Stimulated activated CD4-positive, alpha-beta T cell treated with anti-CD3 and anti-CD28 coated beads, Interleukin-2, amount 100 ng/mL, for 24 hours (primary cell): ENCODE measurements at places on chromosomes 16 and 17.

DNA sequence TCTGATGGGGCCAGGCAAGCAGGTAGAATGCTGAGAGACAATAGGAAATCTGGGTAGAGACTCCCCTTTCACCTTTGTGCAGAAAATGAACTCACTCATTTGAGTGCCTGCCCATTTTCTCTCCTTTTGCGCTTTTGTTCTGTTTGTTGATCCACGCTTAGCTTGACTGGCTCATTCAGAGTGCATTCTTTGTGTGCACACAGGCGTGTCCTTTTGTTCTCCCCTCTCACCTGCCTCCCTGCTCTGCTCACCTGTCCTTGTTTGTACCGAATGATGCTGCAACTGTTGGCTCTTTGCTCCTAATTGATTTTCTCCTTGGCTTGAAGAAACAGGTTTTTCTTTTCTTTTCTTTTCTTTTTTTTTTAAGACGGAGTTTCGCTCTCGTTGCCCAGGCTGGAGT, 15.8 kb downstream of the PGS1 start:
- no peak for DNase-seq

DNA sequence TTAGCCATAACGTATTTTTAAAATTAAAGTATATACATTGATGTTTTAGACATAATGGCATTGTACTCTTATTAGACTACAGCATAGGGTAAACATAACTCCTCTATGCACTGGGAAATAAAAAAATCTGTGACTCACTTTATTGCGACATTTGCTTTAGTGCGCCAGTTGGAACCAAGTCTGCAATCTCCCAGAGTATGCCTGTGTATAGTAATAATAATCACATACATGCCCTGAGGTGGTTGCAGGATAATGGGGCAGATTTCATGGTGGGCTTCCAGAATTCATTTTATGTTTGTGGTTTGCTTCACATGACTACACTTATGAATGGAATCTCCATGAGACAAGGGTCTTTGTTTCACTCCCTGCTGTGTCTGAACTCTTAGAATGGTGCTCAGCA, 66.9 kb upstream of the N4BP1 start:
- DNase-seq, result no peak

- DNase-seq, result no peak
These were observed 955 bp downstream of the HOXB13 start for GRCh38 chr17:48727415-48728175.

DNA sequence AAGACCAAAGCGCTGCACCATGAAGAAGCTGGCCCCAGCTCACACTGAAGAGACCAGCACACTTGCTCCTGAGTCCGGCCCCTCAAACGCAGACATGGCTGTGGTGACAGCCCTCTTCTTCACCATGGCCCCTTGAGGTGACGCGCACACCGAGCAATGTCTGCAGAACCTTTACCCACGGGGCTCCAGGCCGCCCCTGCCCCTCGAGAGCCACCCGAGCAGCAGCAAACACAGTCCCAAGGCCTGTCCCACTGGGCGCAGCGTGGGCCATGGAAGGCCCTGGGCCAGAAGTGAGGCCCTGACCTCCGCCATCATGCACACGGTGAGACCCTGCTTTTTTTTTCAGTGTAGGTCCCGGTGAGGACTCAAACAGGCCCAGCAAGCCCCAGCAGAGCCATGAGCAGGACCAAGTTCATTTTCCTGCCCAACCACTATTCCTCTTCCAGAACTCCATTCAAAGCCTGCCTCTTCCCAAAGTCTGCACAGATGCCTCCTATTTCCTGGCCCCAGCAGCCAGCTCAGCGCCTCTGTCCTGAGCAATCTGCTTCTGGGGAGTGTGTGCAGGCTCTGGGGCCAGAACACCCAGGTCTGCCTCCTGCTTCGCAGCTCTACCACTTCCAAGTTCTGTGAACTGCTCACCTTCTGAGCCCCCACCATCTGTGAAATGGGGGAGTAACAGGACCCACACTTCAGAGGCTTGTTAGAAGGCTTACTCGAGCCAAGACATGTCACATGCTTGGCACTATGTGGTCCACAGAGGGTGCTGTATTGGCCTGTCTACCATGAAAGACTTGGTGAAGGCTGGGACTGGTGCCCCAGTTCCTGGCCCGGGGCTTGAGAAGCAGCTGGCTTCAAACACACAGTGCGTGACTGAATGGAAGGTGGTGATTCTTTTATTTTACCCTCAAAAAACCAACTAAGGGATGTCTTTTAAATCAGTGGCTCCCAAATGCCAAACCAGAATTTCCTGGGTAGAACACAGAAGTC, 35.7 kb upstream of the GSG1L start:
- no peak for DNase-seq

- DNase-seq, result no peak
These were observed 99.8 kb upstream of the TBX2 start for GRCh38 chr17:61299517-61300513.
